ENCODE measurements at places on chromosomes 4 and X.

GRCh38 chrX:49230500-49231232 lies 2.5 kb downstream of the CACNA1F start:
- no peak for DNase-seq

DNA sequence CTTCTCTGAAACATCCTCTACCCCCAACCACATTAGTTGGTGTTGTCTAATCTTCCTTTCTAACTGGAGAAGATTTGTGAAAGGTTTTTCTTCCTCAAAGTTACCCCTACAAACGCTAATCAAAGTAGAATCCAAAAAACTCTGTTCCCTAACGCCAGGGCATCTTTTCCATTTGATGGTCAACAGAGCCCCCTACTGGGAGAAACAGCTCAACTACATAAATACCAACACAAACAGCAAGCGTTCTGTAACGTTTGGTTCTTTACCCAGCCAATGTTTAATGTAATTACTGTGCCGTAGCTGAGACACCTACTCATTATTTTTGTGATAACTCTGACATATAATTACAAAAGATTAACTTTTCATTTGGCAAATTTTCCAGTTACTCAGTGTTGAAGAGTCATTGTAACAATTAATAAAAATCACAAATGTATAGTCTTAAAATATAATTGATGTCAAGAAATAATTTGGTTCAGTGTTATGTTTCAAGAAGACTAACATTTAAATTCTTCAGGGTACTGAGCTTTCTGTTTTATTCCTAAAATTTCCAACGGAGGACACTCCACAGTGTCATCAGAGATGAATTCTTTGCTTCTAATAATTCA lies 94.9 kb upstream of the TBC1D9 start:
- DNase-seq: no peak

DNA sequence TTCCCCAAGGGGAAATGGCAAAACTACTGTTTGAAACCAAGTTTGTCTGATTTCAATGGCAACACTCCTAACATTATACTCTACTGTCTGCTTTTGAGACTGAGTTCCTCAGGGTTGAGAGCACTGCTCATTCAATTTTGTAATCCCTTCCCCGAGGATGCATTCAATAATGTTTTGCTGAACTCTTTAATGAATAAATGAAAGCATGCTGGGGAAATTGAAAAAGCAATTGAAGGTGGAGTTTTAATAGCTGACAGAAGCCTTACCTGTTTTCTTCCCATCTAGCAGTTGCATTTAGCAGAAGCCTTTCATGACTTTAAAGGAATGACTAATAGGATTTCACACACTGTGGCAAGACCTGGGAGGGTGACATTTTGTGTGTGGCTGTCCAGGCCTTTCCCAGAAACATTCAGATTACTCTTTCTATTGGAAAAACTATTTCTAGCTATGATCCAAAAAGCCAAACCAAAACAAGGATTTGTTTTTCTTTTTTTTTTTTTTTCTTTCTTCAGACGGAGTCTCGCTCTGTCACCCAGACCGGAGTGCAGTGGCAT lies 45.1 kb downstream of the DTHD1 start:
- DNase-seq: no peak

DNA sequence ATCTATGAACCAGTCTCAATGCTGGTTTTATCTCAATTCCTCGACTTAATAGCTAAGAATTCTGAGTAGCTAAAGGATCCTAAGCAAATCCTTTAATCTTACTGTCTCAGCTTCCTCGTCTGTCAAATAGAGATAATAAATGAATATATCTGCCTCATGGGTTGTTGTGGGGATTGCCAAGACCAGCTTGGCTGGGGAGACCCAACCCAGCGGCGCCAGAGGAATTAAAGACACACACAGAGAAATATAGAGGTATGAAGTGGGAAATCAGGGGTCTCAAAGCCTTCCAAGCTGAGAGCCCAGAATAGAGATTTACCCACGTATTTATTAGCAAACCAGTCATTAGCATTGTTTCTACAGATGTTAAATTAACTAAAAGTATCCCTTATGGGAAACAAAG lies 41.9 kb downstream of the SLC34A2 start:
- no peak for DNase-seq

DNA sequence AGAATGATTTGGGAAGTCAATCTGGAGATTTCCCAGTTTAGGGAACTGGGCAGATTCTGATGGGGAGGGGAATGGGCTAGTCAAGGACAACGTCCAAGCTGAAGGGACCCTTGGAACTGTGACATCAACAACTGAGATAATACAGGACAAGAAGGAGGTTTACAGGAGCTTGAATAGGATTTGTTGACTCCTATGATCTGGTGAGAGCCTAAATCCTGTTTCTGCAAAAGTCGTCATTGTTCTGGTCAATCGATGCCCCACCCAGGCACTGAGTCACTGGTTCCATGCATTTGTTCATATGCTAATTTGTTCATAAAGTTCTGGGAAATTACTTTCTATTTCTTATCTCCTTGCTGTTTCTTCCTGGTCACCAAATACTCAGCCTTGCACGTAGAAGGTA lies 15.3 kb upstream of the PDGFRA start:
- no peak for DNase-seq
